Activated naive CD8-positive, alpha-beta T cell treated with anti-CD3 and anti-CD28 coated beads, Interleukin-2, amount 50 U/mL, for 24 hours (primary cell): ENCODE measurements at places on chromosomes 2 and 18.

- no peak for DNase-seq
Observed at GRCh38 chr2:152541712-152542111, 175.5 kb downstream of the PRPF40A start.

DNA sequence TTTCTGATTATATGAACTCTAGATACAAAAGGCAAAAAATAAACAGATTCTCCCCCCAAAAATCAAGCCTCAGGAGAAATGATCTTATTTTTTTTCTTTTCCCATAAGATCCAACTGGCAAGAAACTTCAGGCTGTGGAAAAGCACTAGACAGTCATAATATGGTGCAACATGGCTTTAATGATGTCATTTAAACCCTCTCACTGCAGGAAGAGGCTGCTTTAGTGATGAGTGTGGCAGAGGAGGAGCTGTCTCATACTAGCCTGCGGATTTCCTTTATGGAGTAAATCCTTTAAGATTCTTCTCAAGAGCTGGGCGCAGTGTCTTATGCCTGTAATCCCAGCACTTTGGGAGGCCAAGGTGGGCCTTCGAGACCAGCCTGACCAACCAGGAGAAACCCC, 83.3 kb upstream of the CD28 start:
- no peak for DNase-seq

GRCh38 chr2:228599781-228600180, 418.3 kb upstream of the SPHKAP start:
- DNase-seq, result no peak

DNA sequence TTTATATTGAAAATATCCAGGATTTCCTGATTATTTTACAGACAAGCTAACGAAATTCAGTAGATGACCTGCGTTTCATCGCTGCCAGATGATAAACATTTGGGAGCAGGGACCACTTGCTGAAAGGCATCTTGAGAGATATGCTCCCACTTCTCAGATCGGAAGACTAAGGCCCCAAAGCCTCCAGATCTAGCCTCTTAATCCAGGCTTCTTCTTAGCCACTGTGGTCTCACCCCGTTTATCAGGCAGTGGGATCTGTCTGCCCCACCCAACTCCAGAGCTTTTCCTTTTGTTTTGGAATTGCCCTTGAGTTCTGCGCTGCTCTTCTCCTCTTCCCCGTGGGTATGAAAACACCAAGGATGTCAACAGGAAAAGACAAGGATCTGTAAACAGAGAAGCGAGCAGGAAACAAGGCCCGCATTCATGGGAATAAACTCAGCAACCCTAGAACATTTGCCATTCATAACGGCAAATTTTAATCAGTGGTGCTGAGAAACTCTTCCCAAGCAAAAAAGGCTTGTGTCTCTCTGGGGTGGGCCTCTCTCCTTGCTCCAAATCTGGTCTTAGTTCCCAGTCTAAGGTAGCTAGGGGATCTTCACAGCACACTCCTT, 21.4 kb downstream of the MYL12B start:
- no peak for DNase-seq

GRCh38 chr2:64646007-64646880, 7.5 kb downstream of the SERTAD2 start:
- peak; percentile 92 for DNase-seq

DNA sequence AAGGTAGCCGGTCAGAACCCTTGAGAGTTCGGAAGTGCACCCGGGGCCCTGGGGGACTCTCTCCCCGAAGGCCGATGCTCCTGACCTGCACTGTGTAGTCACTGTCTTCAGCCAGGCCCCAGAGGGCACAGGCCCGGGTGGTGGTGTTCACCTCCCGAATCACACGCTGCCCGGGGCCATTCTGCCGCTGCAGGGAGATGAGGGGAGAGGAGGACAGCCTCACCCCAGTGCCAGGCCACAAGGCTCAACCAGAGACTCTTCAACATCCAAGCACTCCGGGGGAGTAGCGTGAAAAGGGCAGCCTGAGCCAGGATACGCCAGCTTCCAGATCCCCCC, 1.1 kb downstream of the FNDC4 start:
- DNase-seq, result no peak

GRCh38 chr2:190110131-190110530, 47.6 kb upstream of the MSTN start:
- no peak for DNase-seq

- DNase-seq, result no peak
Observed at GRCh38 chr2:167844714-167845530, 402.5 kb downstream of the STK39 start.

- DNase-seq, result no peak
Observed at GRCh38 chr2:58054264-58054663, 7.7 kb downstream of the VRK2 start.

GRCh38 chr18:62578980-62579511, 56.2 kb downstream of the ZCCHC2 start:
- DNase-seq, result no peak

GRCh38 chr2:65121-65520, 18.8 kb upstream of the FAM110C start:
- DNase-seq, result no peak

DNA sequence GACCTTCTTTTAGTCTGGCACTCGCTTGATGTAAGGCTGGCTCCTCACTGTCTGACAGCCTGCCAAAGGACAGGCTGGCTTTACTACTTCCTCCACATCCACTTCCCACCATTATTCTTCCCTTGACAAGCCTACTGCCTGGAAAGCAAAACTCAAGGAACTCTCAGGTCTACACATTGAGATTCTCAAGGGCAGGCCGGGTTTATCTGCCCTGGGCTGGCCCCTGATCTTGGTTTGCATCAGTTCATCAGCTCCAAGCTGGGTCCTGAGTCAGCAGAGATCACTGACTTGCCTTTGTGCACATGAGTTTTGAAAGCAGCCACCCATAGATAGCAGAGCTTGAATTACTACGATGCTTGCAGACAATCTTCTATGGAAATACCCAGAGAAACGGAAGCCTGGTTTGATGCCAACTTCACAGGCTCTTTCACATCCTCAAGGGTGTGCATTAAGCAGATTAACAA, 53.9 kb downstream of the KCTD18 start:
- no peak for DNase-seq
